ENCODE measurements at places on chromosomes 13 and 19.

DNA sequence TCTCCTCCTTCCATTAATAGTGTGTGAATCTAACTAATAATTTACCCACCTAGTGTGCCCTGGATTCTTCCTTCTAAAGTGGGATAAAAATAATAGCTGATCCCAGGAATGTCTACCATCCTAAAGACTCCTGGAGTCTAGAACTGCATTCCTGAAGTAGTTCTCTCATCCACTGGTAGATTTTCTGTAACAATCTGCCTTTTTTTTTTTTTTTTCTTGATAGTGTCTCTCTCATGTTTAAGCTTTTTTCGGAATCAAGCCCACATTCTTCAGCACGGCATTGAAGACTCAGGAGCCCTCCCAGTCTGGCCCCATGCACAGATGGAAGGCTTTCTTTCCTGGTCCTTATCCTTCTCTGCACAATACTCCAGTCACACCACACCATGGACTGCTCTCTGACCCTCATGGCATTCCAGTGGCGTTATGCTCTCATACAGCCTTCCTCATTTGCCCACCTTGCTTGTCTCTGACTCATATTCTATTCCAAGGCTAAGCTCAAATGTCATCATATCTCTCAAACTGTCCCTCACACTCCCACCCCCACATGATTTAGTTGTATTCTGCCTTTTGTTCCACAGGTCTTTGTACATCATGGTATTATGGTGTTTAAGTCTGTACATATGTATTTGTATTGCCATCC, 68.7 kb upstream of the FRY start:
- DNase-seq = no peak

GRCh38 chr13:109271555-109272541, 514.5 kb downstream of the IRS2 start:
- no peak for DNase-seq

- peak; percentile 58 for DNase-seq
These were observed 178.0 kb upstream of the KL start for GRCh38 chr13:32837973-32838927.

DNA sequence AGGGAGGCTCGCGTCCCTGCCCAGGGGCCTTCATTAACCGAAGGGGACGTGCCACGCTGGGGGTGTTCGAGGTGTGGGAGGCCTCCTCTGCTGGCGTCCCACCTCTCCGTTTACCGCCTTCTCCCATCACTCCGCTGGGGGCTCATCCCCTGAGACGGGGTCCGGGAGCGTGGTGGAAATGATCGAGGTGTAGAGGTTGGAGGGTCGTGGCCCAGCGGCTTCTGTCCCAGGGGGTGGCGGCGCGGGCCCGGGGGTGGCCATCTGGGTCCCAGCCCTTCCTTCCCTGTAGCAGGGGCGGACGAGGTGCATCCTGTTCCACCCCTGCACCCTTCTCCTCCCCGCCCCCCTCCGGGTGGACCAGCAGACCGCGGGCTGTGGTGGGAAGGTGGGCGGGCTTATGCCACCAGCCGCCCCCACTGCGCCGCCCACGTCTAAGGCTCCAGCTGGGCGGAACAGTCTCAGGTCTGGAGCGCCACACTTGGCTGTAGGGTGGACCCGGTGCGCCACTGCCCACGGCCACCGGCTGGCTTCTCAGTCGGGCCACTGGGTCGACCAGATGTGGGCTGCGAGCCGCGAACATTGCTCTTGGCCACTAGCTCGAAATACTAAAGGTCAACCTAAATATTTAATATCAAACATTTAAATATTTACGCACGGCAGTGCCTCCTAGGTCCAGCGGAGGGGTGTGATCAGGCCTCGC, 69.5 kb downstream of the ZNF723 start:
- DNase-seq = no peak

DNA sequence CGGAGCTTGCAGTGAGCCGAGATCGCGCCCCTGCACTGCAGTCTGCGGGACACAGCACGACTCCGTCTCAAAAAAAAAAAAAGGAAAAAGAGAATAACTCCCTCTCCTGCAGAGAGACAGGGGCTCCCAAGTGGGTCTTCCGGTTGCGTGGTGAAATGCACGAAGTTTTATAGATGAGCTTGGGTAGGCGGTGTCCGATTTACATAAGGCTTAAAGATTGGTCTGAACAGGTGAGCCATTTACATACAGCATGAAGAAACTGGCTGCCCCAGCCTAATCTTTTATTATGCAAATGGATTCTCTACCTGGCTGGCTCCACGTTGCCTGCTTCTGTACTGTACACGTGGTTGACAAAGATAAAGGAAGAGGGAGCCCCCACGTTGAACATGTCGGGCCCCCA, 19.5 kb downstream of the ADGRE2 start:
- DNase-seq = no peak

Measured in right kidney (tissue), 9 donors.